Activated gamma-delta T cell treated with Interleukin-2 at 50 U/mL for 16 hours (primary cell): ENCODE measurements at places on chromosomes 2 and 18.

DNA sequence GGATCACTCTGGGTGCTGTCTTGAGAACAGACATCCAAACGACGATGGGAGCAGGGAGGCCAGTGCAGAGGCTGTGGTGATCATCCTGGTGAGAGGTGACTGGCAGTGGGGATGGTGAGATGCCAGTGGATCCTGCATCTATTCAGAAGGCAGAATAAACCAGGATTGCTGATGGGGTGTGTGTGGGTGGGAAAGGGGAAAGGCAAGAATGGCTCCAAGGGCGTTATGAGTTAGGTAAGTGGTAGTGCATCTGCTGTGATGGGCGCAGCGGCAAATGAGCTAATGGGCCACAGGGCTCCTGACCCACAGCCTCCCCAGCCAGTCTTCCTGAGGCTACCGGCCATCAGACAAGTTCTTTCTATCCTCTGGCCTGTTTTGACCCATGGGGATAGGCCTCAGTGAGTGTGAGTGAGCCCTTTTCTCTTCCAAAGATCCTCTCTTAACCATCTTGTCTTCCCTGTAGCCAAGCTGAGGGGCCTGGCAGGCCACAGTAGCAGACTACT lies 29.6 kb downstream of the SERTAD2 start:
- no peak for DNase-seq

GRCh38 chr2:58959996-58960395 lies 718.9 kb upstream of the FANCL start:
- no peak for DNase-seq

- no peak for DNase-seq
Observed at GRCh38 chr2:16315458-16315835, 350.2 kb downstream of the CYRIA start.

DNA sequence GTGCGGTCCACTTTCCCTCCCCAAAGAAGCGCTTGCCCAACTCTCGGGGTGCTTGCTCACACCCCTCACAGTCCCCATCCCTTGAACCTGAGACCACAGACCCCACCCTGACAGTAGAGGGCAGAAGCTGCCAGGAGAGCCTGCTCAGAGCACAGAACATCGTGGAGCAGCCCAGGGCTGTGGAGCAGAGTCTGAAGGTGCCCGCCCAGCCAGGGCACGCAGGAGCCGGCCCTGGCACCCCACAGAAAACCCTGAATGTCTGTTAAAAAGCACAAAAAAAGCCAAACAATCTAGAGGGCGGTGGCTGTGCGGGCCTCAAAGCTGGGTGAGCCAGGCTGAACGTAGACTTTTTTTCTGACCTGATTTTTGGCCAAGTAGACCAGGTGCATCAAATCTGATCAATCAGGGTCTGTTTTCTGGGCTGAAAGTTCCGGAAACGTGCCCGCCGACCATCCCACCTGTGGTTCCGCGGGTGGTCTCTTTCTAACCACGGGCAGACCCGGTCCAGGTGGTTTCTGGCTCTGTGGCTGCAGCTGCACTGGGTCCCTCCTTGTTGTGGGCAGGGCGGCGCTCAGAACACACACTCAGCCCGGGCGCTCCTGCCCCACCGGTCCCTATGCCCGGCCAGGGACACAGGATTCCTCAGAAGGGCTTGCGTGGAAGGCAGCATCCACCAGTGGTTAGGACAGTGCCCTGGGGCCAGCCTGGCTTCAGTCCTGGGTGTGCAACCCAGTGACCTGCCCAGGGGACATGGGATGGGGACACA lies 66.3 kb downstream of the SLC66A2 start:
- DNase-seq, result no peak

DNA sequence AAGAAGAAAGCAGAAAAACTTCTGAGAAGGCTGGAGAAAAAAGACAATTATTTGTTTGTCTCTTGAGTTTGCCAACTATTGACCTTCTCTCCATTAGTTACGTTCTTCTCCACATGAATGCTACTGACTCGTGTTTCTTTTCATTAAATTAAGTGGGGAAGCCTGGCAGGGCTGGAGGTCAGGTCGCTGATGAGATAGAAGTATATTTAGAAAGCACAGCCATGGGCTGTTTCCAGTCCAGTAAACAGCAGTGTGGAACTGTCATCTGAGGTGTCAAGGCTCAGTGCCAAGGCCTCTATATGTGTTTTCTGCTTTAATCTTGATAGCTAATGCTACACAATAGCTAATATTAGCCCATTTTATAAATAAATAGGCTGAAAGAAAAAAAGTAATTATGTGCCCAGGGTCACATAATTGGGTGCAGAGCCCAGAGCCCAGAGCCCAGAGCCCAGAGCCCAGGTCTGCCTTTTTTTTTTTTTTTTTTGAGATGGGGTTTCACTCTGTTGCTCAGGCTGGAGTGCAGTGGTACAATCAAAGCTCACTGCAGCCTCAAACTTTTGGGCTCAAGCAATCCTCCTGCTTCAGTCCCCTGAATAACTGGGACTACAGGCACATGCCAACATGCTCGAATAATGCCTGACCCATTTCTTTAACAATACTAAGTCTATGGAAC lies 6.3 kb downstream of the MSGN1 start:
- DNase-seq, result no peak

- no peak for DNase-seq
Observed at GRCh38 chr18:7924616-7925015, 357.5 kb downstream of the PTPRM start.

DNA sequence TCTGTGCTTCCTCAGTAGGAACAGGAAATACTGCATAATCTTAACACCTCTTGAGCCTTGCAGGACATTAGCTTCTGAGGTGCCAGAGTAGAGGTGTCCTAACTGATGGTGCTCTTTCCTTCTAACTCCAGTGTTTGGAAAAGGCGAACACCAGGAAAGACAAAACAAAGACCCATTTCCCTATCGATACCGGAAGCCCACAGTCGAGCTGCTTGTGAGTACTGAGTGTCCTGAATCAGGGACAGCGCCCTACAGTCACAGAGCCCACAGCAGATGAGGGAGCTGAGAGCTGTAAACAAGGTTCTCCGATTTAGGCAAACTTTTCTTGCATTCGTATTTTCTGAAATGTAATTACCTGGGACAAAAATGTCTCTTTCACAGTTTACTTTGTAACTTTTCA lies 50.7 kb downstream of the SLC14A2 start:
- no peak for DNase-seq

GRCh38 chr2:160472839-160473251 lies 20.8 kb downstream of the RBMS1 start:
- DNase-seq, result no peak

- DNase-seq, result no peak
Observed at GRCh38 chr18:6352275-6352674, 62.4 kb downstream of the L3MBTL4 start.

DNA sequence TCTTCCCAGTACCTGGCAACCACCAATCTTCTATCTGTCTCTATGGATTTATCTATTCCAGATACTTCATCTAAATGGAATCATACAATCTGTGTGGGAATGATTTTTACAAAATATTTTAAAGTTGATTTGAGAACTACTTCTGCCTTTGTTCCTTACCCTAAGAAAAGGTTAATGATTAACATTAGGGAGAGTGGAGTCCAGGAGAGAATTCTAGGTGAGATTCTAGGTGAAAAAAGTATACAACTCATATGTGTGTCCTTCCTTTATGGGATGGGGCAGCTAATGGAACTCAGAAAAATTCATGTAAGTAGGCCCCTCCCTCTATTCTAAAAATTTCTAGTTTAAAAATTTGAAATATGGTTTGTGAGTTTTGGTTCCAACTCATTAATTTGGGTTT lies 35.9 kb upstream of the WDSUB1 start:
- DNase-seq, result no peak

GRCh38 chr2:239021651-239022436 lies 174.0 kb downstream of the TWIST2 start:
- DNase-seq, result no peak

DNA sequence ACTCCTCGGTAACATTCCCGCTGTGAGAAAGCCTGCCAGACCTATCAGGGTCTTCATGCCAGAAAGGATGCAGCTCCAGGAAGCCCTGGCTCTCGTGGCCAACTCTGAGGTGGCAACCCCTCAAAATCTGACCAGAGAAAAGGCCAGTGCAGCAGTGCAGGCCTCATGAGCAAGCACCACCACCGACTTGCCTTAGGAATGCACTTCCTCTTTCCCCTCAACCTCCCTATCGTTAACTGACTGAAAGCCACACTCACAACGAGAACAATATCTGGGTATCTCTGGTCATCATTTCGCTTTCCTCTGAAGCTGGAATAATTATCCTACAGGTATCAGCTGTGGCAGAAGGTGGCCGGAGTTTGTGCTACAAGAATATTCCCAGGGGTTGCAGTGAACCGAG lies 101.4 kb upstream of the POU3F3 start:
- DNase-seq, result no peak

DNA sequence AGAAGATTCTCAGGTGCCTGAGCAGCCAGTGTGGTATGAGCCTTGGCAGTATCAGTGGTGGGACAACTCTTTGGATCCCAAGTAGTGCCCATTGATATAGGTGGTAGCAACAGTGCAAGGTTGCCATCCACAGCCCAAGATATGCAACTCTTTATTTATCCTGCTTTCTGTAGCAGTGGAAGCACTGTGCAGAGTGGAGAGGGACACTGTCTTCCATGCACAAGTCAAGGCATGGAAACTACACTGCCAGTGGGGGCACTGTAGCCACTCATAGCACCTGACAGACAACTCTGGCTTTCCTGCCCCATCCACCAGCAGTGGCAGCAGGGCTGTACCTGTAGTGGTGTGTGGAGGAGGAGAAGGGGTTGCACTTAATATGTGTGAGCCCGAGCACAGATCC lies 409.6 kb upstream of the TMEFF2 start:
- no peak for DNase-seq

GRCh38 chr2:235521844-235522243 lies 28.0 kb downstream of the AGAP1 start:
- DNase-seq, result no peak

- DNase-seq, result no peak
Observed at GRCh38 chr2:213152065-213152794, 818 bp upstream of the IKZF2 start.

DNA sequence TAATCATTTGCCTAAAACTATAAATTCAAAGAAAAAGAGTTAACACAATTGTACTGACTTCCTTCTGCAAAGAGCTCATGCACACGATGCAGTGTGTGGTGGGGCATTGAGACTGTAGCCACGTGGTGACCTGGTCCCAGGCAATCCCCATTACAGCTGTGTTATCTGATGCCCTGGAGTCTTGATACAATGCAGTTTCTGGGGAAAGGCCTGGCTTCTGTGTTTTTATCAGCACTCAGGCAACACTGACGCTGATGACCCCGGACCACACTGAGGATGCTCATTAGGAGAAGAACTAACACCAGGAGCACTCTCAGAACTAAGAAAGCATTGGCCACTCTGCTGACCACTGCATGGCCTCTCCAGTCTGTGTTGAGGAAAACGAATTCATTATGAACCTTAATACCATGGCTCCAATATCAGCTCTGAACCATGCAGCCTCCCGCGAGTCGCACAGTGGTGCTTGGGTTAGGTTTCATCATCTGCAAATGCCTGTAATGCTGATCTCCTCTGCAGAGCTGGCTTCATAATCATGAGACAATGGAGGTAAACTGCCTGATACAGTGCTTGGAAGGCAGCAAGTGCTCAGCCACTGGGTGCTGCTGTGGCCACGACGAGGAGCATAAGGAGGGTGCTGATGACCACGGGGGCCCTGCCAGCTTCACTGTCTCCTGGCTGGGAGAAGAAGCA lies 218.5 kb downstream of the MYT1L start:
- DNase-seq, result no peak

DNA sequence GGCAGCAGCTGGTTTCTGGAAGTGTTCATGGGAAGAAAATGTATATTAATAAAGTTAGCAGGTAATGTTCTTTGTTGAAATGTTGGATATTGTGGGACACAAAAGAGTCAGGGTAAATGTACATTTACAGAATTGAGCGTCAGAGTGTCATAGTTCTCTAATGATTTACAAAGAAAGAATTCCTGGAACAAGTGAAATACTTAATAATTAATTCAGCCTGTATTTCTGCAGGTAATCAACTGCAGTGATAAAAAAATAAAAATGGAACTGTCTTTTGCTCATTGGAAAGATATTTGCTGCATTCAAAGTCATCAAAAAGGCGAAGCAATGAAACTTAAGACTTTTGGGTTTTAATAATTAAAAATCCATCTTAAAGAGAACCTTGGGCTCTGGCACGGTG lies 27.4 kb upstream of the PTH2R start:
- DNase-seq, result no peak

DNA sequence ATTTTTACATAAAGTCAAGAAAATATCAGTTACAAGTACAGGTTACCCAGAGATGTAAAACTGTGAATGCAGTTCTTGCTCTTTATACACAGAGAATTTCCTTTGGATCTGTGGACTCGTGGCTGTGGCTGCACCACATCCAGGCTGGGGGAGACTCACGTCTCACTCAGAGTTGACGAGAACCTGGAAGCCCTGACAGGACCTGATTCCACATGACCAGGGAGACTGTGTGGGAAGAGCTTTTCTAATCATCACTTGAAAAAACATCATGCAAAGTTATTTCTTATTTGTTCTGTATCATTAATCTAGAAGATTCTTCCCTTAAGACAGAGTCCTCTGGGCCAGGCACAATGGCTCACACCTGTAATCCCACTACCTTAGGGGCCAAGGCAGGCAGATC lies 1159.0 kb downstream of the RPIA start:
- DNase-seq, result no peak

DNA sequence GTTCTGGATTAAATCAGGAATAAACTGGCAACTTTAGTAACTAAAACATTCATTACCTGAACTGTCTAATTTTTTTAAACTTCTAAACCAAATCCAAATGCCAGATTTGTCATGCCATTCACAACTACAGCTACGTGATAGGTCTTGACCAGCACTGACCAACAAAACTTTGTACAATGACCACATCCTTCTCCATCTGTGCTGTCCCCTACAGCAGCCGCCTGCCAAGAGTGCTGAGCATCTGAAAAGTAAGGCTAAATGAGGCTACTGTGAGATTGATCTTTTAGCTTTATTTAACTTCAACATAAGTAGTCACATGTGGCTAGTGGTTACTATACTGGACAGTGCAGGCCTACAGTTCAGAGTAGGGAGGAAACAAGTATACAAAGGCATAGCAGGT lies 7.6 kb downstream of the FAM168B start:
- no peak for DNase-seq

DNA sequence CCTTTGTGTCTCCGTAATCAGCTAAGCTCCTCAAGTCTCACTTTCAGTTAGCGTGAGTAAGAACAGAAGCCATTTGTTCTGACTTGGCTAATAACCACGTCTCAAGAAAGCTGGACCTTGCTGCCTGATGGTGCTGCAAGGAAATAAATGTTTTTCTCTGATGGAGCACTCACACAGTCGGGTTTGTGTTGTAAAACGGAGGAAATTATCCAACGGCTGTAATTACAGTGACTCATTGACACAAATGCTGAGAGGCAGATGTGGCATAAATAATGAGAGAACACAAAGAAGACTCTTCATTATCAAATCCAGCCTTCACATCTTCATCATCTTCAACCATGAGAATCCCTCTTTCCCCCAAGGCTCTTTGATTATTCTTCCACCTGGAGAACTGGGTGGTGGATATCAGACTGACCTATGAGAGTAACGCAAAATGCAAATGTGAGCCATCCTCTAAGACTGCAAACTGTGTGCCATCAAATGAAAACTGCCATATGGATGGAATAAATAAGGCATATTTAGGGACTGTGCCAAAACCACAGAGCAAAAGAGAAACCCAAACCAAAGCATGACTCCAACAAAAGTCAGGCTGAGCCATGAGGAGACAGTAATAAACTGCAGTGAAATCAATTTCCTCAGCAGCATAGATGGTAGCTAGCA lies 252.6 kb downstream of the RND3 start:
- no peak for DNase-seq

GRCh38 chr18:58125183-58125582 lies 81.2 kb downstream of the NEDD4L start:
- DNase-seq, result no peak

- DNase-seq, result no peak
Observed at GRCh38 chr2:113039158-113039557, 13.5 kb downstream of the IL36B start.
